ENCODE measurements at places on chromosomes 5 and 9.

GRCh38 chr9:120413121-120414048, 166.6 kb downstream of the CDK5RAP2 start:
- no peak for DNase-seq

GRCh38 chr5:91366551-91366950, 16.6 kb downstream of the ARRDC3 start:
- DNase-seq: no peak

- DNase-seq: peak; percentile 82
Measured at GRCh38 chr9:128420060-128420650, 502 bp upstream of the CERCAM start.

DNA sequence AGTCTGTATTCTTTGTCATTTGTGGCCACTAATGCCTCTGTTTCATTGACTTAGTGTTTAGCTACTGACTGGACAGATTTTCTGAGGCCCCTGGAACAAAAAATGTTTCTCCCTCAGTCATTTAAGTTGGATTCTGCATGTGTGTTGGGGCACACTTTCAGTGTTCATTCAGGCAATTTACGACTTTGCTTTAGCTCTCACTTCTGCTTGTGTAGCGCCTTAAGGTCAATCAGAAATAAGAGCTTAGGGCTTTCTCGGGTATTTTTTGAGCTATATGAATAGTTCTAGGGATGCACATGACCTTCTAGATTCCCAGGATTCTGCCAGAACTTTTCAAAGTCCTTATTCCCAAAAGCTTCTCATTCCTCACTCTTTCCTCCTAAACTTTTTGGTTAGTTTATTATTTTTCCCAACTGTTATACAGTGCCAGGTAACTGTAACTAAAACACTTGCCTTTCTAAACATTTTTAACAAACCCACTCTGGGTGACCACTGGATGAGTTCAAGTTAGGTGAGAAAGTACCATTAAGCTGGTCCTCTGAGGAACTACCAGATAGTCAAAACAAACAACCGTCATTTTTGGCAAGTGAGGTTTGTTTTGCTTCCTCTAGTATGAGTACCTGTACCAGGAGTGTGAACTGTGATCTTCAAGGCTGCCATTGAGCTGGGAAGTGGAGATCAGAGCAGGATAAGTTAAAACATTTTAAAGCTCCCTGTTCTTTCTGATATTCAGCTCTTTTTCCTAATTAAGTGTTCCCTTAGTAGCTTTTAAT, 571.3 kb upstream of the TLE4 start:
- DNase-seq: no peak

GRCh38 chr9:26413611-26414010, 479.0 kb downstream of the CAAP1 start:
- no peak for DNase-seq

DNA sequence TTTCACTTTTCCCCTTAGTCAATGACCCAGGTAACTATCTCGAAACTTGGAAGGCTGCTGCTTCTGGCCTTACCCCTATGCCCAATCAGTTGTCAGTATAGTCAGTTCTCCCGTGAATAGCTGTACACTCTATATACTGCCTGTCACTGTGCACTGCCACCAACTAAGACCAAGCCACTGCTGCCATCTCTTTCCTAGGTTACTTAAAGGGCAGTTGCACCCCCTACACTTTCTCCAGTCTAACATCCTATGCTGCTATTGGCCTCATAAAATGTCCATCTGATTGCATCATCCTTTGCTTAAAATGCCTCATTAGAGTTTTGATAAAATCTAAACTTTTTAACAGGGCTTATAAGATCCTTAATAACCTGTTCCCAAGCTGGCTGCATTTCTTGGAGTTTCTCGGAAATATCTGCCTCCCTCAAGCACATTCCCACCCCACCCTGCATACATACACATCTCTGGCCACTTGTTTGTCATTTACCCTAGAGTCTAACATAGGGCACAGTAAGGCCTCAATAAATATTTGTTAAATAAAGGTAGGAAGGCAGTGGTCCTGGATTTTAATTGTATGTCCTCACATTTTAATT, 32.8 kb upstream of the TNFAIP8 start:
- no peak for DNase-seq
